Metanephros (tissue), 2 donors: ENCODE measurements at places on chromosomes 2 and 18. TPM values are rescaled to one million over a fixed set of nuclear protein-coding genes. Genes with fewer than 3 reads are reported as not detected.

Gene CD28
- 2.7 TPM for total RNA-seq

Gene RBKS
- total RNA-seq, result 6.1 TPM

Gene WDR35
- 18.7 TPM for total RNA-seq

Gene CYS1
- total RNA-seq, result 151 TPM

Gene RAX
- not detected for total RNA-seq

Gene ATRAID
- total RNA-seq, result 146 TPM
